Endothelial cell (in vitro differentiated cells): ENCODE measurements at places on chromosomes 5 and 9.
A peak's percentile ranks its signal among the peaks of the same experiment; 100 is the strongest.

DNA sequence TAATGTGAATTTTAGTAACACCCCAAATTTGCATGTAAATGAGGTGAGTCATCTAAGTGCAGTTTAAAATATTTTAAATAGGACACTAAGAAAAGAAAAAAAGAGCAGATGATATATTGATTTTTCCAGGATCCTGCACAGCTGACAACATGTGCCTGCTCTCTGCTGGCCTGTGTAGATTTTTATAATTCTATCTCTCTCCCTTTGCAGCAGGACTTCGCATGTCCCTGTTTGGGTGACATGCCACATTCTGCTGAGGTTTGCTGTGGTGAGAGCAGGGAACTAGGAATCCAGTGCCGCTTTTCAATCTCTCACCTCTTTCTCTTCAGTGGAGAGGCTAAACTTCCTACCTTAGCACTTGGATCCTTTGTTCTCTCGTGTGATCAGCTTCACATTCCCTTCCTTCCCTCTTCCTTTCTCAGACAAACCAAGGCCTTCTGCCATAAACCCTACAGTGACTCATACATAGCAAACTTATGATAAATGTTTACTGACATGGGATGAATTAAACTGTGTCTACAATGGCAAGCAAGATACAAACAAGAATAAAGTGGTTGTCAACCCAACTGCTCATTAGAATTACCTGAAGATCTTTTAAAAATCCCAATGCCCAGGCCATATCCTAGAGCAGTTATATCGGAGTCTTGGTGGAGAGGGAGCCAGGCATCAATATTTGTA is 198.8 kb upstream of the EFNA5 start:
- DNase-seq: no peak

DNA sequence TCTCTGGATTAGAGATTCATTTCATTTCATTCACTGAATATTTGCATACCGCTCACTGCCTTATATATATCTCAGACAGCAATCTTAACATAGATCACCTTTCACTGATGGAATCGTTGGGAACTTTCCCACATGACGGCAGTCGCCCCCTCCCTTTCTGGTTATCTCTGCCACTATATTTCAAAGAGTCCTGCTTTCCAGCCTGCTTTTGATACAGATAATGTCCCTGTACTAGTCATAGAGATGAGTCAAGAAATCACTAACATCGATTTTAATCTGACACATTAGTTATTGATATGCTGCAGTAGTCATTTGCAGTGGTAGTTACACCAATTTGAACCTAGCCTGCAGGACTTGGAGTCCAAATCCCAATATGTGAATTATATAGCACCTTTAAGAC is 8.5 kb downstream of the ARSK start:
- DNase-seq: no peak

- peak; percentile 43 for DNase-seq
These were observed 68.8 kb downstream of the ELL2 start for GRCh38 chr5:95892784-95893354.

DNA sequence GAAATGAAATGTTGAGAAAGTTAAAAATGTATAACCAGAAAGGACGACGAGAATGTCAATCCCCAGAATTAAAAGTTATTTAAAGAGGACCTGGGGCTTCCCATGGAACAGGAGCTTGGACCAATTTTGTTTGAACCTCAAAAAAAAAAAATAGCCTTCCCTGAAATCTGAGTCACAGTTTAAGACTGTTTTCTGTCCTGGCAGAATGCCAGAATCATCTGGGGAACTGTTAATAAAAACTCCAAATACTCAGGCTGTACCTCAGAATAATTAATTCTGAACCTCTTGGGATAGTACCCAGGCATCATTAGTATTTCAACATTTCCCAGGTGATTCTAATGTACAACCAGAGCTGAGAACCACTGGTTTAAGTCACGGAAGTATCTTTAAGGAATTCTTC is 102.2 kb upstream of the SLCO6A1 start:
- no peak for DNase-seq

GRCh38 chr5:54905246-54905795 is 80.1 kb downstream of the ESM1 start:
- DNase-seq: no peak

DNA sequence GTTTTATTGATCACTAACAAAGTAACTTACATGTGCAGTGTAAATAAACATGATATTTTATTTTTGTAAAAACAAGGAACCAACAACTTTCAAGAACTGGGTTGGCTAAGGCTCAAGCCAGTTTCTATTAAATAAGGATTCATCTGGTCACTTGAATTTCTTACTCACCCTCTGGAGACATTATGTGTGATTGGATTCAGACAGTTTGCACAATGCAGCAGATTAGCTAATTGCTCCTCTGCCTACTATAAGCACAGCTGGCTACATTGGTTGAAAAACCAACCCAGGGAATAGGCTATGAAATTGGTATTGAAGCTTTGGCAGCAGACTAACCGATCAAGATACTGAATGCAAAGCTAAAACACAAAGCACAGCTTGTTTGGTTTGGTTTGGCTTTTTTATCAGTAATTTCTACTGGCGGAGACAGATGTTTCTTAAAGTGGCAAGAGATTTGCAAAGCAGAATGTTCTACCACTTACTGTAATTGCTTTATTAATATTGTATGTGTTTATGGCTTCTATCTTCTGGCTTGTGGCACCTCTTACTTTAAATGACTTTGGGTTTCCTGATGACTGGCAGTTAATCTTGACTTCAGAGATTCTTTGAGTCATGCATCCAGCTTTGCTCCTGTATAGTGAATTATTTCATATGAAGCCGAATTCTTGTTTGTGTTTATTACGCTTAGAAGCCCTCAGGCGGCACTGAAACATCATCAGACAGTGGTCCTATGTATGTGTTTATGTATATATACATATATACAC is 231.5 kb downstream of the MPDZ start:
- no peak for DNase-seq

- DNase-seq: no peak
These were observed 32.1 kb downstream of the LCP2 start for GRCh38 chr5:170265522-170265921.
